WTC11 (cell line): ENCODE measurements at places on chromosomes 2 and 18. TPM values are rescaled to one million over a fixed set of nuclear protein-coding genes. Genes with fewer than 3 reads are reported as not detected.

YES1 gene
- total RNA-seq = 89.7 to 113 TPM (median 96.6 TPM) in 3 replicates

NAT8 gene
- not detected in 3 replicates for total RNA-seq

CXCR1 gene
- total RNA-seq = not detected in 3 replicates

EIF2AK3 gene
- 14.6 to 20.8 TPM (median 16.3 TPM) in 3 replicates for total RNA-seq

APCDD1 gene
- total RNA-seq = 5.3 to 7.1 TPM (median 5.5 TPM) in 3 replicates

GRCh38 chr2:25043241-25043867 is 1.5 kb downstream of the EFR3B start:
- H3K27ac ChIP-seq = no peak overlapping the region
- peak overlapping the region; percentile 86 for H3K4me3 ChIP-seq
- peaks cover 44% of the 10 kb centered on the region for H3K27me3 ChIP-seq
- H3K36me3 ChIP-seq = no peaks in the 10 kb centered on the region
- DNase-seq = peak; percentile 20

- H3K4me3 ChIP-seq = no peak overlapping the region
- no peak for DNase-seq
- H3K27me3 ChIP-seq = no peaks in the 10 kb centered on the region; the same call in 1 of the 2 replicates
- H3K27ac ChIP-seq = no peak overlapping the region
- no peaks in the 10 kb centered on the region for H3K4me1 ChIP-seq
Measured at GRCh38 chr2:24183366-24184069, 8.7 kb downstream of the FAM228A start.

DNA sequence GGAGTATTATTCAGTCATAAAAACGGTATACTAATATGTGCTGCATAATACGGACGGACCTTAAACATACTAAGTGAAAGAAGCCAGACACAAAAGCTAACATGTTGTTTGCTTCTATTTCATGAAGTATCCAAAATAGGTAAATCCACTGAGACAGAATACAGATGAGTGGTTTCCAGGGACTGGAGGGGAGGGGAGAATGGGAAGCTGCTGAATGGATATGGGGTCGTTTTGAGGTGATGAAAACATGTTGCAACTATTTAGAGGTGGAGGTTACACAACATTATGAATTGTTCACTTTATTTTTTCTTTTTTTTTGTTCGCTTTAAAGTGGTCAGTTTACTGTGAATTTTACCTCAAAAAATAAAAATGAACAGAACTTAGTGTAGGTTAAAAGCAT is 52.9 kb downstream of the RAB10 start:
- H3K27me3 ChIP-seq = no peaks in the 10 kb centered on the region
- no peak overlapping the region for H3K4me3 ChIP-seq
- H3K4me1 ChIP-seq = peaks cover 60% of the 10 kb centered on the region
- peak overlapping the region; percentile 61 for H3K27ac ChIP-seq
- H3K36me3 ChIP-seq = peaks cover 5% of the 10 kb centered on the region; the same call in 1 of the 2 replicates
- no peak for DNase-seq
